CD4-positive, alpha-beta T cell treated with Interleukin-12 subunit alpha and Interleukin-12 subunit beta, for 1 hour (primary cell): ENCODE measurements at places on chromosomes 2 and 18.
A peak's percentile ranks its signal among the peaks of the same experiment; 100 is the strongest.

DNA sequence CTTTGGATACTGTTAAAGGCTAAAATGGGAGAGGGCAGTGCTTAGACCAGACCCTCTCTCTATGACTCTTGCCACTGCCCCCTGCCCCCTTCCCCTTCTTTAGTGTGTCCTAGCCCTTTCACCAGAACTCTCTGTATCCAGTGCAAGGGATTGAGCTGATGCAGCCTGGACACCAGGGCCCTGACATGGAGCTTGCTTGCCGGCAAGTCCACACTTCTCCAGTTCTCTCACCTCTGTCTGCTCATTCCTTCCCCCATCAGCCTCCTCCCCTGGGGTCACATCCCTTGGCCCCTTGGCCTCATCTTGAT lies 1.5 kb upstream of the WNT6 start:
- no peak for DNase-seq

DNA sequence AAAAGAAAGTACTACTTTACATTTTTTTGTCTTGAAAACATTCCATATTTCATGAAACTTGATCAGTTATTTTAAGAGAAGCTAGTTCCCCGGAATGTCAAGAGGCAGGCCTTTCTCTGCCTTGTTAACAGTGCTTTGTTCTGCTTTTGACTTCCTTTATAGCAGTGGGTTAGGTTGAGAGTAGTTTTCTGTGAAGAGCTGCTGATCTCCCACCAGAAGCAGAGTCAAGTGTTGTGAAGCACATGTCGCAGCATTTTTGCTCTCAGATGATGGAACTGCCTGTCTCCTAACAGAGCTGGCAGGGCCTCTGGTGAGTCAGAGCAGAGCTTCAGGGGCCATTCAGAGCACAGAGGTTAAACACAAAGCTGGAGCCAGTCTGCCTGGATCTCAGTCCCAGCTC lies 871.8 kb downstream of the SLC4A3 start:
- DNase-seq, result no peak

DNA sequence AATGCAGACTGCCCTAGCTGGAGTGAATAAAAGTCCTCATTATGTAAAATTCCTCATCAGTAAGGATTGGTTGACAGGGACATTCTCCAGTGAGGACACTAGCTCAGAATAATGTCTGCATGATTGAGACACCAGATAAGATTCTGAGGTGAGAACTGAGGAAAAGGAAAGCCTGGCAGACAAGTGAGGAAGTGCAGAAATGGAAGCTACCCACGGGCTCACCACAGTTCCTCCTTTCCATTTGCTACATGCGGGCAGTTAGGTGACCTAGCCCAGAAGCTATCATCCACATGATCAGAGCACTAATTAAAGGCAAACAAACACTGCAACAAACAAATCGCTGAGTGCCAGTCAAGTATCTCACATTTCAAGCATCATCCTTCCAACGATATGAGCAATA lies 27.7 kb downstream of the NETO1 start:
- no peak for DNase-seq

- peak; percentile 13 for DNase-seq
Measured at GRCh38 chr2:12441750-12442475, 274.8 kb upstream of the TRIB2 start.

GRCh38 chr18:22557168-22557941 lies 139.6 kb upstream of the CTAGE1 start:
- DNase-seq, result no peak

DNA sequence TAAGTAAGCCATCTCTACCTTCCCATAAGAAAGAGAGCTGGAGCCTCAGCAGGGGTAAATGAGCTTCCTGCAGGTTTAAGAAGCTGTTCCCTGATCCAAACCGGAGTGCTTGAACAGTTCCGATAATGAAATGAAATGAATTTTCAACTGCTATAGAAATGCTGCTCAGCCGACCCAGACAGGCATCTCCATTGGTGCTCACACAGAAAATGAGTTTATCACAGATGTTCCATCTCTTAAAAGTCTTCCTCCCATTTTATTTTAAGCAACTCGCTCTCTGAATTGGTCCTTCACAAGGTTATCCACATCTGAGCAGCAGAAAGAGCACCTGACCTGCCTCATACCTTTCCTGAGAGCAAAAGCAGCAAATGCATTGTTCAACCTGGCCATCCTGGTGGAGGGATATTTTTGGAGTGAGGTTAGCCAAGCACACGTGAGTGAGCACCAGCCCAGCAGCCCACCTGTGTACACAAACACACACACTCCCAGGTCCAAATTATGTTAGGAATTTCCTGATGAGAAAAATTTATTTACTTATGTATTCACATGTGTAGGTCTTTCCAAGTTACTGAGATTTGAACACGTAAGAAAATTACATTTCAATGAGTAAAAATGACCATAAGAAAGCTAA lies 42.2 kb upstream of the CCDC68 start:
- DNase-seq, result no peak

- DNase-seq, result no peak
Measured at GRCh38 chr2:15938803-15939555, 1.4 kb upstream of the MYCN start.

- no peak for DNase-seq
Measured at GRCh38 chr2:55408098-55408882, 11.4 kb downstream of the CCDC88A start.

DNA sequence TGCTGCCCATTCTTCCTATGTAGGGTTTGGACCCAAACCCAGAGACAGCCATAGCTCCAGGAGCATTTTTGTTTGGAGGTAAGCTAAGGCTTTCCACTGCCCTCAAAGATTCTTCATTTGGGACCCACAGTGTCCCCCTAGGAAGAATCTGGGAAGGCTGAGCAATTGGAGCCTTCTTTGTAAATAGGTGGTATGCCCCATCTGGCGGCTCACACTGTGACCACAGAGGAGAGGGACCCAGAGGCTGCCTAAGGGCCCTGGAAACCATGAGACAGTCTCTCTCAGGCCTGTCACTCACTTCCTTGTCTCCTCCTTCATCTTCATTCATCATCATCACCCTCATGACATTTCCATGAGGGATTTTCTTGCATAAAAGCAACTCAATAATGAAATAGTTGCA lies 215.4 kb upstream of the OSR1 start:
- no peak for DNase-seq

DNA sequence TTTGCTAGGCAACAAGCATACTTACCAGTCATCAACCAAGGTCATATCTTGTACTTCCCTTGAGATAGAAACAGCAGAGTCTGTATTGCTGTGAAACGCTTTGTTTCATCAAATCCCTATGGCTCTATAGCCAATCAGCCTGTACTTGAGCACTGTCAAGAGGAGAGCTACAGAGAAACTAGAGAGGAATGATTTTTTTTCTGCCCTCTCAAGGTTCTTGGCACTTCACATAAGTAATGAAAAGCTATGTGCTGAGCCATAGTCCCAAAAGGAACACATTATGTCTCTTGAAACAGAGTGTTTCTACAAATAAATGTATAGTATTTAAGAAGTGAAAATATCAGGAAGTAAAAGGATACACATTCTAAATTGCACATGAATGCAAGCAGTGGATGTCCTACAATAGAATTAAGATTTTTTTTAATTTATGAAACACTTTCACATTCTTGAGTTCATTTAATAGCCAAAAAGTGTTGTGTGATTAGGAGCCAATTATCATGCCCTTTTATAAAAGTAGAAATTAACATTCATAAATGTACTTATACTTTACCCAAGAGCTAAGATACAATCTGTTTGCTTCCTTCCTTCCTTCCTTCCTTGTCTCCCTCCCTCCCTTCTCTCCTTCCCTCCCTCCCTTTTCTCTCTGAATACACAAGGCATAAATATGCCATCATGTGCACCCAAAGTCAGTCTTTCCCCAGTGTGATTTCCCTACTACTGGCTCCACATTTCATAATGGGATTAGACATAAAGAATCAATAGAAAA lies 131.8 kb downstream of the CSRNP3 start:
- no peak for DNase-seq

DNA sequence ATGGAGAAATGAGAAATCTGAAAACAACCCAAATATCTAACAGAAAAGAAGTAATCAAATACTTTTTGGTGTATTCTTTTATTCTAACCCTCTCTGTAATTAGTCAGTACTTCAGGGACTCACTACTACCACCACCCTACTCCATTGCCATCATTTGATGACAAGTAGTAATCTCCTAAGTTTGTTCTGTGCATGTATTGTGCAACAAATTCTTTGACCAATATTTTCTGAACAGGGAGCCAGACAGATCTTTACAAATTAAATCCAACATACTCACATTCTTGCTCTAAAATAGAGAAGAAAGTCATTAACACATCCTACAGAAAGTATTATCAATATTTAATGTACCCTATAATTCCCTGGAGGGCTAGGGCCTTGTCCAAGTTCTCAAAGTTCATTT lies 1416.4 kb downstream of the DSC3 start:
- DNase-seq, result no peak

- DNase-seq, result no peak
Measured at GRCh38 chr2:157900203-157900602, 24.1 kb upstream of the ACVR1 start.

DNA sequence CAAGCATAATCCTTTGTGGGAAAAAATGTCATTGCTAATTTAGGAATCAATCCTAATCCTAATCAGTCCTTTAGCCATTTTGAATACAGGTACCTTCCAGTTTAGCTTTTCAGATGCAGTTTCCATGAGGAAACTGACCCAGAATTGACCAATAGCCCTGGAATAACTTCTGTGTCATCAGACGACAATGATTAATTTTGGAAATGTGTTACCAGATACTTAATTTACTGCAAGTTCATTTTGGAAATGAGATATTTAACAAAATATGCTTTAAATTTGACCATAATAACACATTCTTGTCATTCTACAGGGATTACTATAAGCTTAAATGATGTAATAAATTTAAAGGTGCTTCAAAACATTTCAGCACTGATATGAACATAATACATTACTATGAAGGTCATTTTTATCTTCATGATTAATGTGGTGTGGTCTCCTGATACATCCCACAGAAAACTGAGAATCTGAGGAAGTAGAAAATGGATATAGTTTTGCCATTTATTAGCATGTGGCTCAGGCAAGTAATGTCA lies 129.8 kb upstream of the SH3BP4 start:
- no peak for DNase-seq

GRCh38 chr2:26970928-26971627 lies 641 bp downstream of the MAPRE3 start:
- no peak for DNase-seq

DNA sequence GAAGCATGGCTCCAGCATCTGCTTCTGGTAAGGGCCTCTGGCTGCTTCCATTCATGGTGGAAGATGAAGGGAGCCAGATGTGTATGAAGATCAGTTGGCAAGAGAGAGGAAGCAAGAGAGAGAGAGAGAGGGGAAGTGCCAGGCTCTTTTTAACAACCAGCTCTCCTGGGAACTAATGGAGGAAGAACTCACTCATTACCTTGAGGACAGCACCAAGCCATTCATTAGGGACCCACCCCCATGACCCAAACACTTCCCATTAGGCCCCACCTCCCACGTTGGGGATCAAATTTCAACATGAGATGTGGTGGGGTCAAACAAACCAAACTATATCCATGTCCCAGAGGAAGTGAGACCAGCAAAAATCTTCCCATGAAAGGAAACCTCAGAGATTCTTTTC lies 124.8 kb upstream of the SIX2 start:
- no peak for DNase-seq

DNA sequence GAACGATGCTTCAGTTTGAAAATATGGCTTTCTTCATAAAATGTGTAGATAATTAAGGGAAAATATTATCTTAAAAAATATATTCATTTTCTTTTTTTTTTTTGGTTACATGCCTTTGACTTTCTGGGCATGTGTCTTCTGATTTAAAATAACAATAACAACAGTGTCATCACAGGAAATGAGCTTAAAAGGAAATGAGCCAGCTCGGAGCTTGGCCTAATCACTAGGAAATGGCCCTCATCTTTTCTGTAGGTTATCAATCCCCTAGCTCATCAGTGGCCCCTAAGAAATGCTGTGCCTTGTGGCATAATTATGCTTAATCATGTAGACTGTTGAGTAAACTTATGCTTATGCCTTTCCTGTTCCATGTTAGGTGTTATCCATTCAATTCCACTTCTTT lies 141.8 kb upstream of the FHL2 start:
- DNase-seq, result no peak

GRCh38 chr2:125696560-125696959 lies 959.4 kb upstream of the GYPC start:
- no peak for DNase-seq

- no peak for DNase-seq
Measured at GRCh38 chr2:205683502-205684367, 1.4 kb downstream of the NRP2 start.

DNA sequence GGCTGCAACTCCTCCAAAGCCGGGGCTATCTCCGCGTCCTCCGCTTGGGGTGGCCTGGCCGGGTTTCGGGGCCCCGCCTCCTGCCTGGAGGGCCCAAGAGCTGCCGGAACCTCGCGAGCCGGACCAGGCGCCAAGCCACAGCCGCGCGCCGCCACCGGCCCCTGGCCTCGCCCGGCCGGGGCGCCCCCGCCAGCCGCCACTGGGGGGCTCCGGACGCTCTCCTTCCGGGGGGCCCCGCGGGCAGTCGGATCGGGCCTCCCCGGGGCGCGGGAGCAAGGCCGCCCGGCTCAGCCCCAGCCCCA lies 17.4 kb upstream of the HAAO start:
- no peak for DNase-seq

DNA sequence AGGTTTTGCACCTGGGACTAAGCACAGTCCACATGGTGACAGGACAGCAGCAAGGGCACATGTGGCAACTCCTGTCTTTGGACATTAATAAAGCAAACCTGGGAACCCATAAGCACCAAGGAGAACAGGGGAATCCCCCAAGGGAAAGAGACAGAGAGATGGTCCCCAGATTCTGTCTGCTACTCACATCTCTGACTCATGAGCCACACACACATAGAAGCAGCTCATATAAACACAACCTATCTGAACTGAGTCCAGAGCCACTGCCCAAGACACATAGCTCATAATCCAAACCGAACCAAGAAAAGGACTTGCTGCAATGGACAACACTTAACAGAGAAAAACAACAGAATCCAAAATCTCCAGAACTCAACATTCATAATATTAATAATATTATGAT lies 82.5 kb downstream of the OSBPL1A start:
- no peak for DNase-seq

- DNase-seq, result no peak
Measured at GRCh38 chr2:235806986-235807750, 313.3 kb downstream of the AGAP1 start.

DNA sequence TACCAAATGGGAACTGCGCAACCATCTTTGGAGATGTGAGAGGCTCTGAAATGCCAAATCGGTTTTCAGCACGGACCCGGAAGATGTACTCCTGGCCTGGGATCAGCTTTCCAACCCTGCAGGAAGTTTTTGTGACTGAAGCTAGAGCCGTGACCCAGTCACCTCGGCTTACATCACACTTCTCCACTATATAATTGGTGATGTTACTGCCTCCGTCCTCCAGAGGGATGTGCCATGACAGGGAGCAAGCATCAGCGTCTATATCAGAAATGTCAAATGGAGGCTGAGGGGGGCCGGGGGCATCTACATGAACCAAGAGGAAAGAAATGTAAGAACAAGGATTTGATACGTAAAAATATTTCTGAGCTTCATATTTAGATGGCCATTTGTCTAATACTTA lies 104.4 kb downstream of the PLEKHA3 start:
- no peak for DNase-seq

- DNase-seq, result no peak
Measured at GRCh38 chr2:109136542-109136941, 7.5 kb downstream of the SH3RF3 start.

GRCh38 chr2:121036226-121036692 lies 248.7 kb downstream of the TFCP2L1 start:
- DNase-seq, result no peak

- DNase-seq, result no peak
Measured at GRCh38 chr2:234275515-234275914, 221.4 kb downstream of the ARL4C start.

GRCh38 chr2:156436497-156437085 lies 412 bp downstream of the GPD2 start:
- peak; percentile 21 for DNase-seq
